CD4-positive, alpha-beta T cell treated with Interleukin-15 for 4 hours (primary cell): ENCODE measurements at places on chromosomes 4 and X.

DNA sequence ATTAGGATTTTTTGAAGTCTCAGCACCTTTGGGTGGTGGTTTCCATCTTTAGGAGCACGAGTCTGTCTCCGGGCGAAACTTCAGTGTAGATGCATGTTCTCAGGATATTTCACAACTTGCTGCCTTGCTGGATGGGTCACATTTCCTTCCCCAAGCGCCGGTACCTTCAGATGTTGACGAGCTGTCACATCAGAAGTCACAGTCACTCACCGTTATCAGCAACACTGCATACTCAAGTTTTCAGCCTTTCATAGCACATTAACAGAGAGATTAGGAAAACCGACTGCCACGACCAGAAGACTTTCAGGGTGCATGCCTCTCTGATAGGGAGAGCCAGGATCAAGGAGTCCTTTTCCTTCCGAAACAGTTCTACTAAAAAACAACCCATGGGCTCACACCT is 77.8 kb downstream of the SHROOM2 start:
- DNase-seq, result no peak

DNA sequence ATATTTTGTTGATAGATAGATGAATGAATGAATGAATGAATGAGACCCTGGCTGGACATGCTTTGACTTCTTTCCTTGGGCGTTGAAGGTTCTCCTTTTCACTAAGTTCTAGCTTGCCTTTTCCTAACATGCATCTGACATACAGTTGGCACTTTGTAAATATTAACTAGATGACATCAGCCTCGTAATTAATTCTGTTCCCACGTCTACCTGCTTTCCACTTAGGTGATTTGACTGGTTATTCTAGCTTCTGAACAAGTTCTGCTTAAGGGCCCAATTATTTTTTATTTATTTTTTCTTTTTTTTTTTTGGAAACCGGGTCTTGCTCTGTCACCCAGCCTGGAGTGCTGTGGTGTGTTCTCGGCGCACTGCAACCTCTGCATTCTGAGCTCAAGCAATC is 13.9 kb upstream of the RASL11B start:
- DNase-seq, result no peak

DNA sequence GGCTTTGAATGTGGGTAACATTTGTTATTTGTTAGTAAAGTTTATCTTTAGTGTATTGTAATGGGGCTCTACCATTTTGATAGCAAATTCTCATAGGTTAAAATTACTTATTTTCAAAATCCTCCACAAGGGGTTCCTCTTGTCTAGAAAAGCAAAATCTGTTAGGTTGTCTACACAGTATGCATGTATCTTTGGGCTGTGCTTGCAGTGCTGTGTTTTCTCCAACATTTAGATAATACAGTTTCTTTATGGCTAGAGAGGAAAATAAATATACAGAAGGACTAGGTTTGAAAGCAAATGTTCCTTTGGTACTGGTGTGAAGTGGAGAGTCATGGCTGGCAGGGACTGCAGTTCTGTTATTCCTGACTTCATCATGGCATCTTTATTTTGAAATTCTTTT is 40.3 kb downstream of the POLR2B start:
- no peak for DNase-seq

DNA sequence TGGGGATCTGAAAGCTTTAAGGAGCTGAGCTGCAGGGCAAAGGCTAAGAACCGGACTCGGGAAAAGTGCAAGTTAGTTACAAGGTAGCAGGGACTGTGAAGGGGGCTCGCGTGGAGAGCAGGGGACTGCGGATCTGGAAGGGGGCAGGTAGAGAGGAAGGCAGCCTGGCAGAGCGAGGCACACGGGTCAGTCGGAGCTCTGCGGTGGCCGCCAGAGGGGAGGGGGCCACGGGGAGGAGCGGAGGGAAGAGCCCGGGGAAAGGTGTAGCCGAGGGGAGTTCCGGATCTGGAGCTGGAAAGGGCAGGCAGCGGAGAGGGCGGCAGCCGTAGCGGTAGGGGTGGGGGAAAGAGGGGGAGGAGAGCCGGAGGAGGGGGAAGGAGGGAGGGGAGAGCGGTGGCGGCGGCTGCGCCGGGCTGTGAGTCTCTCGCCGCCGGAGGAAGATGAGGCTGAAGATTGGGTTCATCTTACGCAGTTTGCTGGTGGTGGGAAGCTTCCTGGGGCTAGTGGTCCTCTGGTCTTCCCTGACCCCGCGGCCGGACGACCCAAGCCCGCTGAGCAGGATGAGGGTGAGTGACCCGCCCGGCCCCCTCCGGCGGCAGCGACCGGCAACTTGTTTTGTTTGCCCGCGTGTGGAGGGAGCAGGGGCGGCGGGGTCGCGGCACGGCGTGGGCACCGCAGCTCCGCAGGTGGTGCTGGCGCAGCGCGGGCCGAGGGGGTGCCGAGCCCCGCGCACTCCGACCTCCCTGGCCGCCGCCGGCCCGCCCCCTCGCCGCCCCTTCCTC is at the start of gene GALNT7:
Gene GALNT7 (plus strand): TSS at position 416 of the 782 bp plus-strand sequence. CDS start 25 bp downstream, at position 441.
- DNase-seq, result peak; percentile 54

GRCh38 chrX:17376431-17377077 is 1.6 kb downstream of the NHS start:
- DNase-seq, result no peak

DNA sequence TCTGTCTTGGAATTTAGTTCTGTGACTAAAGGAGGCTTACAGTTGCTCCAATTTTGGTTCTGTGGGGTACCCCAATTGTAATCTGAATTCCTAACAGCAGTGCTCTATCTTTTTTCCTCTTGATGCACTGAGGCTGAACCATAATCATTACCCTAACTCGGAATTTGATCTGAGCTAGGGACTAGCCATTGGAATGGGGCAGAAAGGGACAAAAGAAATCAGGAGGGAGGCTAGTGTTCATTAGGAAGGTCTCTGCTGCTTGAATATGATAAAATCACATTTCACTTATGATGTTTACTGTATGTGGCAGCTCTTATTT is 2.7 kb downstream of the KLF3 start:
- no peak for DNase-seq

GRCh38 chrX:79336869-79337815 is 30.0 kb downstream of the ITM2A start:
- DNase-seq, result peak; percentile 1

DNA sequence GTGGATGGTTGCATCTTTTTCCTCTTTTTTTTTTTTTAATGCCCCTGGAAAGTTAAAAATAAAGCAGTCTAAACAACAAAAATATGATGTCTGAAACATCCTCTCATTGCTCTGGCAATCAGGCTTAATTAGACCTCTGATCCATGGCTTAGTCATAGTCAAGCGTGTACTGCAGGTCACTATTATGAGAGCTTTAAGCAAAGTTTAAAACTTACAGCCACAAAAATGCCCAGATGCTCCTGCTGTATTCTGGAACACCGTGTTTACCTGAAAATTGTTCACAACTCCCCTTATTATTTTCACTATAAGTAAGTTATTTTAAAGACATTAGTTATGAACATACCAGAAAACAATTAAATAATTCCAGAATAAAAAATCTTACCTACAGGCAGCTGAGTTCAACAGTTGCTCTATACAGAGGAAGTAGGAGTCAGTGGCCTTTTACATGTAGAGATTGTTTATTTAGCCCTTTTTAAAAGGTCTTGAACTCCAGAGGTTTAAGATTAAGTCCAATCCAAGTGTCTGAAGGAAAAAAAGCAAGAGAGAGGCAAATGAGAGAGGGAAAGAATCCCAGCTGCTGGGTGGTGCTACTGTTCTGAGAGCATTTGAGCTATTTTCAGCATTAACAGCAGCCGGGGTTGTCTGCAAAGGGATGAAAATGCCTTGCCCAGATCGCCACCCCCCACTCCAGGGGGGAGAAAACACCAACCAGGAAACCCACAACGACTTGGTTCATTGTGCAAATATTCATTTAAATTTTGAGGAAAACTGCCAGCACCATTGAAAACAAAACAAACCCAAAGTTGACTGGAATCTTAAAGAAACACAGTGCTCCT is 36.9 kb downstream of the SORBS2 start:
- DNase-seq, result no peak

DNA sequence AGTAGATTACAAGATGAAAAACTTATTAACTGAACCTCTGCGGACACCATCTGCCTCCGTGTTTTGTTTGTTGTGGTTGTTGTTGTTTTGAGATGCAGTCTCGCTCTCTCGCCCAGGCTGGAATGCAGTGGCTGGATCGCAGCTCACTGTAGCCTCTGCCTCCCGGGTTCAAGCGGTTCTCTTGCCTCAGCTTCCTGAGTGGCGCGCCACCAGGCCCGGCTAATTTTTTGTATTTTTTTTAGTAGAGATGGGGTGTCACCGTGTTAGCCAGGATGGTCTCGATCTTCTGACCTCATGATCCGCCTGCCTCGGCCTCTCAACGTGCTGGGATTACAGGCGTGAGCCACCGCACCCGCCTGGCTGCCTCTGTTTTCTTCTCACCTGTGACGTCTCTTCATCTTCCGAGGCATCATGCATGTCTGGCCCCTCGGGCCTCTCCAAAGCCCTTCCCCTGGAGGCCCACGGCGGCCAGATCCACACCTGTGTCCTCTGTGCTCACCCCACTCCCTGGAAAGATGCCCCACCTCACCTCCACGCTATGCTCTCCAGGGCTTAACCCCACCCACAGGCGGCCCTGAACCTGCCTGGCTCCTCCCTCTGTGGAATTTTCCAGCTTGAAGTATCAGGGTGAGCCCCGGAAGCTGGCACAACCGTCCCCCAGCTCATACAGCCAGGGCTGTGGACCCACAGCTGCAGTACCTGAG is 77.0 kb upstream of the MXD4 start:
- DNase-seq, result no peak

- DNase-seq, result no peak
Observed at GRCh38 chr4:14943749-14944148, 58.5 kb upstream of the CPEB2 start.

DNA sequence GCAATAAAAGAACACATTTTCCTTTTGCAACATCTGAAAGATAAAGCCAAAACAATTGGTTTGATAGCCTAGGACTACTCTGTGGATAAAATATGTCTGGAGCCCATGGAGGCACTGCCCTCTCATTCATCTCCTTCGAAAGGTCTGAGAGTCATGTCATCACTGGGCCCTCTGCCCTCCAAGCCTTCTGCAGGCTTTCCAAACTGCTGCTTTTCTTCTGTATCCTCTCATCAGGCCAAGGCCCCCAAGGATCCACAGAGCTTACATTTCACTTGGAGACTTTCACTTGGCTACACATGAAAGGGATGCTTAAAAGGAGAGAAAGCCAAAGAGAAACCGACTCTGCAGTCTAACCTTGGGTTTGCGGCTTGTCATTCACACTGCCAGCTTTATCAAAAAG is 109.9 kb downstream of the SH3RF1 start:
- no peak for DNase-seq

- DNase-seq, result no peak
Observed at GRCh38 chr4:122617597-122618593, 3.0 kb downstream of the IL21 start.

- no peak for DNase-seq
Observed at GRCh38 chr4:146237092-146237491, 22.8 kb downstream of the REELD1 start.

DNA sequence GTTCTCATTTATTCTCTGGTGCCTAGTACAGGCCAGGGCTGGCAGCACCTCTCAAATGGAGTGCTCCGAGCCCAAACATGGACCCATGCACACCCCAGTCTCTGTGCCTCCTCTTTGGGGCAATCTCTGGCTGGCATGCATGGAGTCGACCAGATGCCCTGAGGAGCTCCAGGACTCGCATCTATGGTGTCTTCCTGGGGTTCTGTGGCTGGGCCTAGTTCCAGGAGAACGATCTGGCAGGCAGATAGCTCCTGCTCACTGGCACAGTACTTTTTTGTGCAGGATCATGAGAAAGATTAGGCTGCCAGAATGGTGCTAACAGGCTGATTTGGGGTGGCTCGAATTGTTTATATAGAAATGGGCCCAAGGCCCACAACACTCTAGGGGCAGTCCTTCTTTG is 72.0 kb upstream of the PJA1 start:
- no peak for DNase-seq

- no peak for DNase-seq
Observed at GRCh38 chrX:82230013-82230412, 1028.1 kb downstream of the SH3BGRL start.

GRCh38 chr4:141133999-141134995 is 1.0 kb upstream of the RNF150 start:
- no peak for DNase-seq

DNA sequence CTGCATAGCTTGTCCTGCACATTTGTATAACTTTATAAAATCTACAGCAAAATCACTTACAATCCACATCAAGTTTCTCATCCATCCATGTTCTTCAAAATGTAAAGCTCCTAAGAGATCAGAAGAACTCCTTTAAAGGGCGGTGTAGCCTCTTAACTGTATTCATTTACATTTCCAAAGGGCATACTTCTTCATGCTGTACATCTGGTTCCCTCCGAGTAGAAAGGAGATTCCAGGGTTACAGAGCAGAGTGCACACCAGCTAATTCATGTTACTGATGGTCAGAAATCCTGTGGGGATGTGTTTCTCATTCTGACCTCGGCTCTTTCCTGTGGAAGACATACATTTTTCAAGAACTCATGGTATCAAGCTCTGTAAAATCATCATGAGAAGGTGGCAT is 231.8 kb downstream of the ARAP2 start:
- DNase-seq, result no peak

GRCh38 chr4:175935016-175935661 is 123.1 kb upstream of the GPM6A start:
- DNase-seq, result no peak

DNA sequence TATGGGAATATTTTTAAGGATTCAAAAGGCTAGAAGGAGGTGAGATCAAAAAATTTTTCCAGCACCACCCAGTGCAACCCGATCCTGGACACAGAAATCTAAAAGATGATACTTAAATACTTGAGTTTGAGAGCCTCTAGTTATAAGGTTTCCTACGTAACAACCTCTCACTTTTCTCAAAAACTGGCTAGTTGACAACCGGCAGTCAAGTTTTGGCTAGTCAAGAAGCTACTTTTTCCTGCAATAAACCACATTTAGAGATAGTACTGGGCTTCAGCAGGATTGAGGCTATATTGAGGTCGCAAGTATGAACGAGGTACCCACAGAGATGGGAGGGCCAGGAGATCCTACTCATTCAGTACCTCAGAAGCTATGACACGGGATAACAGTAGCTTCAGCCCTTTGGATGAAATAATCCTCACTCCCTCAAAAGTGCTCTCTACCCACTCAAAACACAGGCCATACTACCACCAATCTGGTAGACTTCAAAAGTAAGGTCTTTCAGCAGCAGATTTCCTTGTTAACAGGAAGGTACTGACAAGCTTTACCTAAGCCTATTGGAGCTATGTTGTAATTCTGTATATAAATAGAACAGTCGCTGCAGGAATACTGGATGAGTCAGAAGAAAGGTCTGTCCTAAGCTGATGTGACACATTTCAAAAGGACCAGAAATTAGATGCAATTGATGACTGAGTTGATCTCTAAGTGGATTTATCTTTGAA is 1.5 kb upstream of the TSPAN5 start:
- no peak for DNase-seq

GRCh38 chr4:13492747-13493146 is 8.6 kb upstream of the RAB28 start:
- DNase-seq, result no peak

- DNase-seq, result no peak
Observed at GRCh38 chrX:117397844-117398243, 718.8 kb downstream of the KLHL13 start.
